NCI-H2029 treated with DMSO at 0.1 percent for 48 hours (cell line): ENCODE measurements at places on chromosomes 11 and 22.

DNA sequence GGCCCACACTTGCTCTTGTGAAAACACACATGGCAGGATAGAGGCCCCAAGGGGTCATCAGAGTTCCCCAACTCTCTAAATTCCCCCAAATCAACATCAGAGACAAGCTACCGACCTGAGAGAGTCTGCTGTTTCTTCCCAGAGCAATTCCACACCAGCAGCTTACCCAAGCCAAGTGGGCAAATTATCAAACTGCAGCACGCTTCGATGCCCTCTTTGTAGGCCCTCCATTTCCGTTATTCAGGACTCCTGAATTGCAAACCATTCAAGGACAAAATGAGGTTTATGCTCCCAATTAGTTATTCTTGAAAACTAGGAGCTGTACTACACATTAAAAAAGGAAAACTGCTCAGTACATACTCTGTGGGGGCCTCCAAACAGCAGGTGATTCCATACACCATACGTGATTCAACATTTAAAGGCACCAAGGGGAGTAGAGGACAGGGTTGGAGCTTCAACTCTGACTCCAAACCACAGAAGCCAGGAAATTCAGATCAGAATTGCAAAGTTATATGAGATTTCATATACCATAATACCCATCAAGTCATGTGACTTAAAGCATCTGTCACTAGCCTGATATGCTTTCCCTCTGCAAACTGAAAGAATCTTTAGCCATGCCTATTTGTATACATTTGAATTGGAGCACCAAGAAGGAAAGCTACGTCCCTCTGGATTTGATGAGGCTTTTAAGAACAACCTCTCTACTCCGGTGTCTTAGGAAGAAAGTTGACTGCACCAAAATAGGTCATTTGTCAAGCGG, 234.8 kb downstream of the CADM1 start:
- DNase-seq: no peak

DNA sequence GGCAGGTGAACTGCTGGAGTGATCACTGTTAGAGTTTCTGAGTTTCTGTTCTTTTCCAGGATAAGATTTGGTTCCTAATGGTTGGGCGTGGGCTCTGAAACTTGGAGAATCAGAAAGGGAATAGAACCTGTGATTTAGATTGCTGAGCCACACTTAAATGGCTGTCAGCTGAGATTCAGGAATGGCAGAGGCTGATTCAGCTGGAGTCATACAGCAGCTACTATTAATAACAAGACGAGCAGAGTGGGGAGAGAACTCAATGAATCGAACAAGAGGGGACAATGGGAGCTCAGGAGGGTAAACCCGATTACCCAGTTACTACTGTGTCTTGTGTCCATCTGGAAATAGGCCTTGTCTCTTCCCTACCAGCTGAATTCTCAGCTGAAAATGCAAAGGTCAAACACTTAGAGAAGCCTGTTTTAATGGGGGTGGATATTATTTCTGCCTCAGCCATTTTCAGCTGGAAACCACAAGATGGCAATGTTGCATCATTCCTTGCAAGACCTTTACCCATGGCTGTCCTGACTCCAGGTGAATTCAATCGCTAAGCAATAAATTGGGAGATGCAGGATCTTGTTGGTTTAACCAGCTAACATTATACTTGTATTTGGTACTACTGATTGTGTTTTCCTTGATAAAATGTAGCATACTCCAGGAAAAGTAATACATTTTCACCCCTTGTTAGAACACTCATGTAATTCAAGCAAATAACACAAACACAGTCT, 104.5 kb upstream of the RAG2 start:
- no peak for DNase-seq

GRCh38 chr11:66263785-66264184, 4.7 kb upstream of the RAB1B start:
- DNase-seq: no peak

- no peak for DNase-seq
Observed at GRCh38 chr11:101686514-101686913, 102.7 kb upstream of the TRPC6 start.

GRCh38 chr11:2580571-2581001, 119.2 kb downstream of the KCNQ1OT1 start:
- DNase-seq: no peak

DNA sequence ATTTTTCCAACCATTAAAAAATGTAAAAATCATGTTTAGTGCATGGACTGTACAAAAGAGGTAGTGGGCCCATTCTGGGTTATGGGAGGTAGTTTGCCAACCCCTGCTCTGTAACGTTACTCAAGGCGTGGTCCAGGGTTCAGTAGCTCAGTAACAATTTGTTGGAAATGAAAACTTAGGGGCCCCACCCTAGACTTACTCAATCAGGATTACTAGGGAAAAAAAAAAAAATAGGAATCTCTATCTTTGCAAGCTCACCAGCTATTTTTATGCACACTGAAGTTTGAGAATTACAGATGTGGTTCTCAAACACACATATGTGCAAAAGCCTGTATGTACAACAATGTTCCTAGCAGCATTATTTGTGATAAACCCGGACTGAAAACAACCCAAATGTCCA, 17.3 kb upstream of the LMO2 start:
- DNase-seq: no peak

DNA sequence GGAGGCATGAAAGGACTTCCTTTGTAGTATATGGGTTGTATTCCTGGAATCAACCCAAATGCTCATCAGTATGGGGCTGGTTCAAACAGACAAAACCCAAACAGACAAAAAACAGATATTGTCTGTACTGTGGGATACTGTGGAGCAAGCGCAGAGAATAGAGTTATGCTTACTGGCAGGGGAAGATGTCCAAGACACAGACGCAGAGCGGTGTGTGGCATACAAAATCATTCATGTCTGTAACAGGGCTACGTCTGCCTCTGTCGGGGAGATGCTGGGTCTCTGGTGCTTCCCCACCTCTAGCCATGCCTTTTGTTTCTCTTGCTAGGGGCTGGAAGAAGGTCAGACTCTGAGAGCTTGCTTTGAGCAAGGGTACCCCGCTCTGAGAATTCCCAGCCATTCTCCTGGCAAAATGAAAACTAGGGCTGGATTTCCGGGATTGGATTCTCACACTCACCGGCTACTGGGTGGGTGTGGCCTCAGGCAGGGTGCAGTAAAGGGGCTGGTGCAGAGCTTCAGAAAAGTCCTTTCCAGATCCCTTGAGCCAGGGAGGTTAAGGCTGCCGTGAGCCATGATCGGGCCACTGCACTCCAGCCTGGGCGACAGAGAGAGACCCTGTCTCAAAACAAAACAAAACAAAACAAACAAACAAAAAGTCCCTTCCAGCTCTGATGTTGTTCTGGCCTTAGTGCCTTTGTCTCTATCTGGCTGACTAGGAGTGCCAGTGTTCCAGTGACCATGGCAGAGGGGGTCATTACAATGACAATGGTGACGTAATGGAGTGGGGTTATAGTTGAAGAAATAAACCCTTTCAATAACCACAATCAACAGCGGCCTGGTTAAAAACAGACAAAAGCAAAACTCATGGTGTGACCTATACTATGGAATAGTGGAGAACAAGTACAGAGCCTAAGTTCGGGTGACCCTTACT, 2.9 kb upstream of the ABCC8 start:
- DNase-seq: peak; percentile 29

GRCh38 chr11:126138636-126139035, 72.8 kb downstream of the RPUSD4 start:
- no peak for DNase-seq

GRCh38 chr11:130379276-130379675, 49.1 kb downstream of the ADAMTS8 start:
- DNase-seq: no peak

- no peak for DNase-seq
Observed at GRCh38 chr22:25546751-25547150, 17.7 kb upstream of the GRK3 start.

DNA sequence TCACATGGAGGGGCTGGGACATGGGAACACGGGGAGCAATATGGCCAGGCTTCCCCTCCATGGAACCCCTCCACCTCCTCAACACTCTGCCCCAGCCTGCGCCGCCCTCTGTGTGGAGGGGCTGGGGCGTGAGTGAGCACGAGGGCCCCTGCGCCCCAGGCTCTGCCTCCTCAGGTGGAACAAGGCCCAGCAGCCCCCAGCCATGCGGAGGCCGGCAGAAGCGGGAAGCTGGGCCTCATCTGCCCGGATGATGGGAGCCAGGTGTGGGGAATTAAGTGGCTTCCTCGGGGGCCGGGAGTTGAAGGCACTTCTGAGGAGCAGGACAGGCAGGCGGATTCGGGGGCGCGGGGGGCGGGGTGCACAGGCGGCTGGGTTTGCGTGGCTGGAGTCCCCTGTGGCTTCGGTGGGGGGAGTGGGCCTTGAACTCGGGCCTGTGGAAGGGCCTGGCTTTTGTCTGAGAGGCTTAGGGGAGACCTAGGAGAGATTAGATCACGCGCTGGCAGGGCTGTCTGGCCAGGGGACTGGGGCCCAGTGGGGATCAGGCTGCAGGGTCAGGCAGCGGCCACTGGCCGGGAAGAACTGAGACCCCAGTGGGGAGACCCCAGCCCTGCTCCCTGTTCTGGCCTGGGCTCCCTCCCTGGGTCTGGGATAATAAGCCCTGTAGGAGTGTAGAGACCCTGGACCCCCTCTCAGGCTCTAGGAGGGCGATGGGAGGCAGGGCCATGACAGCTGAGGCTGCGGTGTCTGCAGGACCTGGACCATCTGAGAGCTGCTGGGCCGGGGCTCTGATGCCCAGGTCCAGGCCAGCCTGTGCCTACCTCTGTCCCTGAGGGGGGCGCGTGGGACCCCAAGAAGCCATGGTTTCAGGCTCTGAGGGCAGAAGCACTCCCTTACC, 13.3 kb downstream of the PRR33 start:
- no peak for DNase-seq

DNA sequence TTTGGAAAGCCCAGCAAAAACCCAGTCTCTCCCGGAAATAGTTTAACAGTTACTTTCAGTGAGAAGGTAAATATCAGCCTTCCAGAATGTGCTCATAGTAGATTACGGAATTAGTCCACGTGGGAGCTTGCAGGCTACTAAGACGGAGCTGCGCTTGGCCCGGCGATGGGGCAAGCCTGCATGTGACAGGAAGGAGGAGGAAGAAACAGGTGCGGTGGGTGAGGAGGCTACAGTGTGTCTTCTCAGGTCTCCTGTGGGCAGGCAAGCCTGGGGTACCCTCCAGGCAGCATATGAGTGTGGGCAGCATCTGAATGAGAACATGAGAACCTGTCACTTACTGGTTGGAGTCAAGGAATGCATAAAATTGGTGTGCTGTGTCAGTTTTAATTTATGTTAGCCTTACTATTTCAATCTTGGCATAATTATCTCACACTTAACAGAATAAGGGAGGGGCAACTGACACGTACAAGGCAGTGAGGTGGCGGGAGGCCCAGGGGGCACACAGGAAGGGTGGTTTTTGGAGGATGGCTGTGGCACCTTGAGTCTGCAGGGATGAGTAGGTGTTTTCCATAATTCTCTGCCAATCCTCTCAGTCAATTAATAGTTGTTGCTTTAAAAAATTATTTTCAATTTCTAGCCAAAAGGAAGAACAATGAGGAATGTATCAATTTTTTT, 35.7 kb downstream of the CLMP start:
- DNase-seq: no peak

DNA sequence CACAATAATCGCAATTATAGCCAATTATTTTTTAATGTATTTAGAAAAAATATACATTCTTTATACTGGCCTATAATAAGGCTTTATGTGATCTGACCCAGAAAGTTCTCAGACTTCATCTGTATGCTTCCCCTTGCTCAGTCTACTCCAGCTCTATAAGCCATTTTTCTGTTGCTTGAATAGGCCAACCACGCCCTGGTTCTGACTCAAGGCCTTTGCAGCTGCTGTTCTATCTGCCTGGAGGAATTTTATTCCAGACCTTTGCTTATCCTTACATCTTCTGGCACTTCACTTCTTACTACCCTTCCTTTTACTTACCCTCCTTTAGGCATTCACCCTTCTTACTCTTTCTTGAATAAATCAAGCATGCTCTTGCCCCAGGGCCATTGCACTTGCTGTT, 54.9 kb upstream of the PDE3B start:
- no peak for DNase-seq

- no peak for DNase-seq
Observed at GRCh38 chr11:72234514-72234830, 9.5 kb downstream of the PHOX2A start.

DNA sequence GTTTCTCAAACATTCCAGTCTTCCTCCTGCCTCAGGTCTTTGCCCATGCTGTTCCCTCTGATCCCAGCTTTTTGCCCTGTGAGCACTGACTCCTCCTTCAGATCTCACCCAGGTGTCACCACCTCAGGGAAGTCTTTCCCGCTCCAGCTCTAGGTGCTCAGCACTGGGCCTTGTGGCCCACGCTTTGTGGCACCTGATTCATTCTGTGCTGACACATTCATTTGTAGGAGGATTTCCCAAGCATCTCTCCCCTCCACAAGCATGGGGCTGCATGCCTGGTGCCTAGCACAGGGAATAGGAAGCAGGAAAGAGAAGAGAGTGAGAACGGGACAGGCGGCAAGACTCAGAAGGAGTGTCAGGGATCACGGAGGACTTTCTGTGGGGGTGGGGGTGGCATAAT, 17.6 kb downstream of the MPPED1 start:
- no peak for DNase-seq

DNA sequence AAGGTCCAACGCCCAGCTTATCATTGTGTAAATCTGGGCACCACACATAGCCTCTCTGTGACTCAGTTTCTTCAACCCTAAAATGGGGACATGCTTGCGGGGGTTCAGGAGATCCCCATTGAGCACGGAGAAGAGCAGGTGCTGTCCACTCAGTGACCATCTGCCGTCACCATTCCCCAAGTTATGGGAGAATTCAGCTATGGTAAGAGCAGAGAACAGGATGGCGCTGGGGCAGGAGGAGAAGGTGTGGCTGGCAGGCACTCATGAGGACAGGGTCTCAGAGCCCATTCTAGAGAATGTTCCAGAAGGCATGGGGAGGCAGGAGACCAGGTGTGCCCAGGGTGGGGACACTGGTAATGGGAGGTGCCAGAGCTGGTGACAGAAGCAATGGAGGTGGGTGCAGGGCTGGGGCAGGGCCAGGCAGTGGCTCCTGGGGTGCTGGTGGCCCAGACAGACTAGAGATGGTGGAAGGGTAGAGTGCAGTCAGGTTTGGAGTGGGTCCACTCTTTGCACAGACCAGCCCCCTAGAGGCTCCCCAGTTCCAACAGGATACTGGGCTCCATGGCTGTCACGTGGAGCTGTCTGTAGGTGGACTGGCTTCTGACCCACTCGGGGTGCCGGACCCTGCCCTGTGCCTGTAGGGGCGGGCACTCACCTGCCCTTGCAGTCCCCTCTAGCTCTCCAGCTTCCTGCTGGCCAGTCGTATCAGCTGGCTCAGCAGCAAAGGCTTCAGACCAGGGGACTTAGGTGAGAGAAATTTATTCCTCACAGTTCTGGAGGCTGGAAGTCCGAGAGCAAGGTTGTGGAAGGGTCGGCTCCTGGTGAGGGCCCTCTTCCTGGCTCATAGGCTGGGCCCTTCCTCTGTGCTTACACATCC, 84.7 kb downstream of the CDKN1C start:
- DNase-seq: no peak

GRCh38 chr11:120713296-120713695, 201.7 kb downstream of the GRIK4 start:
- no peak for DNase-seq

DNA sequence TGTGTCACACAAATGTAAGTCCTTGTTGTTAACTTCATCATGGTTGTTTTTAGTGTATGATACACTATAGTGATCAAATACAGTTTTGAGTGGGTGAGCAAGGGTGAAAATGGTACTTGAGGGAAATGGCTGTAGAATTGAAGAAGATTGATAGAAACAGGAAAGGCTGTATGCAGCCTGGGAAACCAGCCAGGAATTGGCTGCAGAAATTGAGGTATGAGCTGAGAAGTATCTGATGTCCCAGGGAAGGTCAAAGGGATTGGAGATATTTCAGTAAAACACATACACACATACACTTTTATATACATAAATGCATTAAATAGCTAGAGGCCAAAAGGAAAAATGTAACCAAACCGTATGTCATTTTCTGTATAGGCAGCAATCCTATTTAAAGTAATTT, 13.1 kb upstream of the YAP1 start:
- DNase-seq: no peak
